Activated T-cell treated with anti-CD3 and anti-CD28 coated beads for 24 hours (primary cell): ENCODE measurements at places on chromosomes 1 and 21.

GRCh38 chr1:228276901-228277490 lies 69.2 kb downstream of the OBSCN start:
- no peak for DNase-seq

- no peak for DNase-seq
Observed at GRCh38 chr1:14800500-14801076, 202.1 kb downstream of the KAZN start.

DNA sequence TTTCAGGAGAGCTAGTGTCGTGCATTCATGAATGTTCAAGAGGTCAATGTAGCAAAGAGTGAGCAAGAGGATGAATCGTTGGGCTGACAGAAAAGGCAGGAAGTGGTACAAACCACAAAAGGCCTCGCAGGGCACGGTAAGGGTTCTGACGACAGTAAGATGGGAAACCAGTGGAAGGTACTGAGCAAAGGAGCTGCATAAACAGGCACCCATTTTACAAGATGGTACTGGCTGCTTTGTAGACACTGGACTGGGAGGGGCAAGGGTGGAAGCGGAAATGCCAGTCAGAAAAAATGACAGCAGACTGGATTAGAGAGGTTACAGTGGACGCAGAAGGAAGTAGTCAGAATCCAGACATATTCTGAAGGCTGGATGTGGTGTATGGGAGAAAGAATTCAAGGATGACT lies 123.5 kb downstream of the PTPN14 start:
- DNase-seq = peak; percentile 49

- DNase-seq = no peak
Observed at GRCh38 chr1:115790846-115791245, 22.3 kb upstream of the CASQ2 start.

DNA sequence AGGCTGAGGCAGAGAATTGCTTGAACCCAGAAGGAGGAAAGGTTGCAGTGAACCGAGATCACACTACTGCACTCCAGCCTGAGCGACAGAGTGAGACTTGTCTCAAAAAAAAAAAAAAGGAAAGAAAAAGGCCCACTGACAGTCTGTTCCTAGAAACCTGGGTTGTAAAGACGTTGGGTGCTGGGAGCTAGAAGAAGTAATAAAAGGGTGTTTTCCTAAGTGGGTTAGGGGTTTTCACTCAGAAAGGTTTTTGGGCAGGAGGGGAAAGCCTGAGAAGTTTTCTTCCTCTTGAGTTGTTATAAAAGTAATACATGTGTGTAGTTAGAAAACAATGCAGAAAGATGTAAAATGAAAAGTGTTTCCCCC lies 25.4 kb downstream of the CELA3A start:
- no peak for DNase-seq

DNA sequence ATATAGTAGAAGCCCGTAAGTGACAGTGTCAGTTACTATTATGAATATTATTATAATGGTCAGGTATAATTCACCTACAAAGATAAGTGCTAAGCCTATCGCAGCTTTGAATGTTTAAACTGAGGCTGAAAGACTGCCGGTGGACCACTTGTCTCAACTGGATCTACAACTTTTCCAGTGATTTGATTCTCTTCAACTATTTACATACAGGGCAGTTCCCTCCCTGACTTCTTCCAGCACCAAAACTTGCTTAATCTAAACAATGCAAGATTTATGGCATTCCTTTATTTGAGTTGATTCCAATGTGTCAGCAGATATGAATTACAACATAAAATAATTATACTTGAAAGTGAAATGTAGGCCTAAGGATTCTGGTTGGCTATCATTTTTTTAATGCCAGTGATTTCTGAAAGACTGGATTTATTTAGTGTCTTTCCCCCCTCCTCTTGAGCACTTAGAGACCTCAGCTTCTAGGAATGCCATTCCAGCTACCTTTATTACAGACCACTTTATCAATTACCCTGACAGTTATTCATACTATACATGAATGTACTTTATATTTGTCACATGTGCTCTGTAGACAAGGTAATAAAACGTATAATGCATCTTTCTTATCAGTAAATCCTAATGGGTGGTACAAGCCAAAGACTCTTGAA lies 153.3 kb upstream of the C8B start:
- no peak for DNase-seq

GRCh38 chr1:56477164-56478111 lies 101.9 kb downstream of the PLPP3 start:
- DNase-seq = no peak

DNA sequence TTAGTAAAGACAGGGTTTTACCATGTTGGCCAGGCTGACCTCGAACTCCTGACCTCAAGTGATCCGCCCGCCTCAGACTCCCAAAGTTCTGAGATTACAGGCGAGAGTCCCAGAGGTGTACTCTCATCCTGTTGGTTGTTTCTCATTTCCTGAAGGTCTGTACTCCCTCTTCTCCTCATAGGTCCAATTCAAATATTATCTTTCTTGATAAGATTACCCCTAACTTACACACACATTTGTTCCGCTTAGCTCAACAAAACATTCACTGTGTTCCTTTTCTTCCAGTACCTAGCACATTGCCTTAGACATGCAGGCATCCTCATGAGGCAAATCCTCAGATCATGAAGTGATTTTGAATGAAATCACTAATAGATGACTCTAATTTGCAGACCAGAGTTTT lies 72.4 kb upstream of the SSX2IP start:
- no peak for DNase-seq

DNA sequence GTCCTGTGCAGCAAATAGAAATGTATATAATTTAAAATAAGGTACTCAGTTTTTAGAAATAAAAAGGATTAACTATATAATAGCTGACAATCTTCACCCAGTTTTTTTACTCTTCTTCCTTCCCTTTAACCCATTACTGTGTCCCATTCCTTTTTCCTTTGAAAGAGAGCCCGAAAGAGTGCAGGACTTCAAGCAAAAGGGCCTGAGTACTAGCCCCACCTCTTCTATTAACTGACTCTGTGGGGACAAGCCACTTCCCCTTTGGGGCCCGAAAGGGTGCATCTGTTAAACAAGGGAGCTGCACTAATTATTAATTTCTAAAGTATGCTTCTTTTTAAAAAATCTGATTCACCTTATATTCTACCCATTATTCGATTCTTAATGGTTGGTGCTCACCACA lies 3.3 kb downstream of the USP24 start:
- no peak for DNase-seq

- no peak for DNase-seq
Observed at GRCh38 chr1:156945881-156946661, 25.6 kb downstream of the LRRC71 start.

GRCh38 chr1:180530501-180530900 lies 28.1 kb upstream of the ACBD6 start:
- DNase-seq = no peak

- DNase-seq = no peak
Observed at GRCh38 chr1:2940178-2940577, 81.1 kb upstream of the ACTRT2 start.

GRCh38 chr1:229035054-229035747 lies 235.7 kb upstream of the RAB4A start:
- DNase-seq = no peak
